ENCODE measurements at places on chromosomes 7 and 10.

- no peak for DNase-seq
These were observed 104.0 kb downstream of the TRIL start for GRCh38 chr7:28853834-28854749.

DNA sequence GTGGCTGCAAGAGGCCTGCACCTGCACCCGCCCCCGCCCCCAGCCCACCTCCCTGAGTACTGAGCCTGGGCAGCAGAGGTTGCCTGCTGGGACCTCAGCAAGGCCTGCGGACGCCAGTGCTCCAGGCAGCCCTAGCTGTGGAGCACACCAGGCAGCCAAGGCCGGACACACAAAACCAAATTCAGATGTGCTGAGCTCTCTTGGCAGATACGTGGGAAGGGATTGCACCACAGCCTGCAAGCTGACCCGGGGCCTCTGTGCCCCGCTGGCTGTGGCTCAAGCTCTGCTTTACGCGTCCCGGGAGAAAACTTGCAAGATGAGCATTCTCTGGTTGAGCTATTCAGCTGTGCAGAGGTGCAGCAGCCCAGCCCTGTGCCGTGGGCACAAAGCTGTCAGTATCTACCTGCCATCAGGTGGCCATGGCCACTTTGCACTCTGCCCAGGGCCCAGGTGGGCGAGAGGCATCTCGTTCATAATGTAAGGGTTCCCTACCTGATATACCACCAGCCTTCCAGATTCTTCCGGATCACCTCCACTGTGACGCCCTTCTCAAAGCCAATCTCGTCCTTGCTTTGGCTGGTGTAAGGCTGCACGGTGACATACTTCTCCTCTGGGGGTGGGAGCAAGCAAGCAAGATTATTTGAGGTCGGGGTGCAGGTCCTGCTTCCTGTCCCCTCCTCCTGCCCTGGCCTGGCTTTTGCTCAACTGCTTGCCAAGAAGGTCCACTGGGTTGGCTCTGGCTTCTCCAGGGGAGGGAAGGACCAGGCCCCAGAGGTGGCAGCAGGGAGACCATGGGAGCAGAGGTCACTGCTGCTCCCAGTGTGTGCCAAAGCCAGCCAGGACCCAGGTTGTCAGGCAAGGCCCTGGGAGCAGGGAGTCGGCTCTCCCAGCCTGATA lies 123.4 kb downstream of the NEURL1 start:
- no peak for DNase-seq

DNA sequence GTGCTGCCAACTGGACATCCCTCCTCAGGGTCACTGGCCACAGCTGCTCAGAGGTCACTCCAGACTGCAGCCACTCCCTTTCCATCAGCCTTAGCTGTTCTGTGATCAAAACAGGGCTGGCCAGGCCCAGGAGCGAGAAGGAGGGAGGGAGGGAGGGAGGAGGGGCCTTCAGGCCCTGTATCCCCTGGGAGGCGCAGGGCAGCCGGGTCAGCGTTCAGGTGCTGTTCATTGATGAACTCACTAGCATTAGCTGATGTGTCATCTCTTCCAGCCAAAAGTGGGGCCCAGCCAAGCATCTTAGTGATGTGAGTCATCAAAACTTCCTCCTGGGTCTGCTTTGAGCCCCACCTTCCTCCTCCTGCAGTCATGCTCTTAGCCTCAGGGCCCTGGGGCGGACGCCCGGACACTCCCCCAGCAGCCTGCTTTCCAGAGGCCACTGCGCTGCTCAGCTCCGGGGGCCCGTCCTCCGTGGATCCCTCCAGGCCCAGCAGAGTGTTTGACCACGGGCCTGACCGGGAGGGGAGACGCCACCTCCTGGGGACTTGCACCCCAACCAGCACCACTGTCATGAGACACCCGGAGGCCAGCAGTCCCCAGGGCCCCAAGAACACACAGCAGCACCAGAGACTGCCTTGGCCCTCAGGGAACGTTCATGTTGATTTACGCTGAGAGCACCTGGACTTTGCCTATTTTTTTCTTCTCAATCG lies 149.2 kb downstream of the PRKAG2 start:
- peak; percentile 93 for DNase-seq

GRCh38 chr7:4931943-4932342 lies 27.0 kb downstream of the MMD2 start:
- no peak for DNase-seq

- no peak for DNase-seq
These were observed 7.7 kb downstream of the EIF4H start for GRCh38 chr7:74181821-74182220.

DNA sequence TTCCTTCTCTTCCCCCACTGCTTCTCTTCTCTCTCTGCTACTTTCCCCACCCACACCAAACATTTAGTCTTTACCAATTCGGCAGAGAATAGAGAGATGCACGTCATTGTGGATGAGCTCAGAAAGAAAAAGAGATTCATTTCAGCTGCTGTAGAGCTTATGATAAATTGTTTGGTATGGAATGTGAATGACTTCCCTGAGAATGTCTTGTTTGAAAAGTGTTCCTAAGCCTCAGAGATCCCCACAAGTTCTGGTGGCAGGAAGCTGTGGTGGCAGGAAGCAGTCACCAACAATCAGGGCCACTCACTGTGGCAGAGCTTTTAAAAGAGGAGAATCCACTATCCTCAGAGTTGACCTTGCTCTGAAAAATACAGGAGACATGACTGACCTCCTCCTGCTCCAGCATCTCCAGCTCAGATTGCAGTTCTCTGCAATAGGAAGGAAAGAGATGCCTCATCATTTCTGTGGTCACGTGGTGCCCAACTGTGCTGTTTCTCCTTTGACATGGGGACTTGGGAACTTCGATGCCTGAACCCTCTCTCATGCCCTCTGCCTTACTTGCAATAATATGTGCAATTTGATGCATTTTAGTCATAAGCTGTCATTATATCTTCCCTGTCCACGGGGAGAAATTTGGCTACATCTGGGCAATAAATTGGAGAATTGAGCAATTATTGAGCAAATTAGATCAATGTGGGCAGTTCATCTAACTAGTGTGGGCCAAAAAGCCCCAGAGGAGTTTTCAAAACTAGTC lies 76.5 kb downstream of the BMPER start:
- DNase-seq, result no peak

DNA sequence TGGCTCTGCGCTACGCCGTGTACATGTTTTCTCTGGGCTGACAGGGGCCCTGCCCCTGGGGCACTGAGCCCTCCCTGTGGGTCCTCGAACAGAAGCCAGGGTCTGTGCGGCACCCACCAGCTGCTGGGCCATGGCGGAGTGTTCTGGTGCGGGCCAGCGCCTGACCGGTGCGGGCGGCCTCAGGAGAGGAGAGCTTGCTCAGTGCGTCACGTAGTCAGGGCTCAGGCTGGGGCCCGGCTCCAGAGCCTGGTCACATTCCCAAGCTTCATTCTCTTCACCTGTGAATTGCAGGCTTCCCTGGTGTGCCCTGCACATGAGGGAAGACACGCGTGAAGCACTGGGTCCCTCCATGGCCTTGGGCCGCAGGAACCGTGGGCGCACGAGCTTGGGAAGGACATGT lies 15.5 kb downstream of the GET4 start:
- no peak for DNase-seq

DNA sequence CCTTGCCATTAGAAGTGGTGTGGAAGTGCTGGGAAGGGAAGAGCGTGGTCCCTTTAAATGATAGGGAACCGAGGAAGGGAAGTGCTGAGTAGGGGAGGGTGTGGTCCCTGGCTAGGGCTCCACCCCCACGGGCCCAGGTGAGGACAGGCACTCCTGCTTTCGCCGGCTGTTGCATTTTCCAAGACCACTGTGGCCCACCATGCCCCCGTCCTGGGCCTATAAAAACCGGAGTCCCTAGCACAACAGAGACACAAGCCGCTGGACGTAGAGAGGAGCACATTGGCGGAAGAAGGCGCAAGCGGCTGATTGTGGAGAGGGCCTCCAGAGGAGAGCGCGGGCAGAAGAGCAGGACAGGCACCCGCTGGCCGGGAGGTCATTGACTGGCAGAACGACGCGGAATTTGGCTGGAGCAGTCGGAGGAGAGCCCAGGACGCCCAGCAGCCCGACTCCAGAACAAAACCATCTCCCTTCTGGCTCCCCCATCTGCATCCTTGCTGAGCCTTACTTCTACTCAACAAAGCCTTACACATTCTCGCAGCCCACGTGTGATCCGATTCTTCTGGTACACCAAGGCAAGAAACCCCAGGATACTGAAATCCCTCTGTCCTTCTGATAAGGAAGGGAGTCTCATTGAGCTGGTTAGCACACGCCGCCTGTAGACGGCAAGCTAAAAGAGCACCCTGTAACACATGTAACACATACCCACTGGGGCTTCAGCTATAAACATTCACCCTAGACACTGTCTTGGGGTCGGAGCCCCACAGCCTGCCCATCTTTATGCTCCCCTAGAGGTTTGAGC lies 146.2 kb upstream of the LYZL1 start:
- DNase-seq, result no peak

- no peak for DNase-seq
These were observed 2.8 kb downstream of the EEPD1 start for GRCh38 chr7:36155811-36156361.

DNA sequence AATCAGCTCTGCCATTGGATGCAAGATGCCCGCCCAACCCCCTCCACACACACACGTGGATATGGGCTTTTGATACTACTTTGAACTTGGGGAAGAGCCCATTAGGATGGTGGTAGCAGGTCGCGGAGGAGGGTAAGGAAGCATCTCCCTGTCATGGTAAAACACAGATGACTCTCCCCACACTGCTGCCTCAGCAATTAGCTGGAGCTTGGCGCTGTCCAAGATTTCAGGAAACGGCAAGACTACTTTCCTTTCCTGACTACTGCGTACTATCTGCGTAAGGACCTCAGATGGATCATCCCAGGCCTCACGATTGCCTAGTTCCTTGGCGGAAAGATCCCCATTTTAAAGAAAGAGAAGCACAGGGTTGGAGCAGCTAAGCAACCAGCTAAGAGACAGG lies 134.3 kb downstream of the C10orf90 start:
- no peak for DNase-seq

DNA sequence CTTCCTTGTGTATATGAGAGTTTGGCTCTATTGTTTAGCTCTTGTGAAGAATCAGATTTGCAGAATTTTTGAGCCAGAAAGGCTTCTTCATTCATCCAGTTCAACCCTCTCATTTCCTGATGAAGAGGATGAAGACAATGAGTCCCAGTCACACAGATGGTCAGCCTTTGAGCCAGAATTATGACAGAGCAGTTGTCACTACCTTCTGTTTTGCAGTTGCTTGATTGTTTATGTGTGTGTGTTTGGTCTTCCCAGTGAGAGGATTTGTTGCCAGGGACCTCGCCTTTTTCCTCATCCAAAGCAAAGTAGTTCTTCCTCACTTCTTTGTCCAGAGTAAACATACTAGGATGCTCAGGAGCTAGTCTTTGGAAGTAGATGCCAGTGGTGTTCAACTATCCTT lies 15.6 kb downstream of the MDFIC start:
- no peak for DNase-seq

DNA sequence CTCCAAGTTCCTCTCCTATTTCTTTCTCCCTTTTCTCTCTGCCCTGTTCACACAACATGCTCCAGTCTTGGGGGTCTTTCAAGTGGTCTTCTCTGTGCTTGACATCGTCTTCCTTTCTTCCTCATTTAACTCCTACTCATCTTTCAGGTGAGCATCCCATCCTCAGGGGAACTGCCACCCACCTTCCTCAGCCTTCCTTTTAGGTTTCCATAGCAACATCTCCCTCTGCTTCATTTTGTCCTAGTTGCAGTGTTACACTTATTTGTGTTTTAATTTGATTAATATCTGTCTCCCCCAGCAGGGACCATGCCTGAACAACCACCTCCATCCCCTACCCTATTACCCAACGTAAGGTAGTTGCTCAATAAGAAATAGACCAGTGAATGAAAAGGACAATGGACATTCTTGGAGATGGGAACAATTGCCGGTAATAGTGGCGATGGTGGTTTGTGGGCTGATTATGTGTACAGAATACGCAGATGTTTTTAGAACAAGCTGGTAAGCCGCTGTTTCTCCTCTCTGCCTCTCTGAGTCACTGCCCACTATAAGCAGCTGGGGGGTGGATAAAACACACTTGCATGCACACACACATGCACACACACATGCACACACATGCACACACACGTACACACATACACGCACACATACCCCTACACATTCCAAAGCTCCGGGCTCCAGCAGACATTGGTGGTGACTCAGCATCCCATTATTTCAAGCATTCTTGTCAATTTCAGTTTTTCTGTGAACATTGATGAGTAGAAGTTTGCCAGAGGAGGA lies 251.6 kb downstream of the GATA3 start:
- no peak for DNase-seq

DNA sequence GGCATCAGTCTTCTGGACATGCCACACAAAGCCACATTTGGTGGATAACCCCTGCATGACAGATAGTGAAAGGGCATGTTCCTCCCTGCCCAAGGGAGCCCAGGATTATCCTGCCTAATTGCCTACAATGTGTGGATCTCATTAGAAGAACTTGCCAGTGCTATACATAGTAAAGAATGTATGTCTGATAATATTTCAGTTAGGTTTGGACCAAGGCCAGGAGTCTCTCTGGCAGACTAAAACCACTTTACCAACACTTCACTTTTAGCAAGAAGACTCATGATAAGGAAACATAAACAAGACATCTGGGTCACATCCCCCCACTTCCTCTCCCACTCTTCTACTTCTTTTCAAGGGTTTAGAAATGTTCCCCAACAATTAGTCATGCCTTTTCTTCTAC lies 196.7 kb downstream of the MTERF1 start:
- no peak for DNase-seq

GRCh38 chr7:128004623-128005022 lies 26.6 kb downstream of the LRRC4 start:
- no peak for DNase-seq

GRCh38 chr7:39624935-39625694 lies 1.7 kb downstream of the RALA start:
- no peak for DNase-seq

- DNase-seq, result no peak
These were observed 4.5 kb downstream of the SAP25 start for GRCh38 chr7:100568896-100569844.

GRCh38 chr10:58909881-58910280 lies 266.6 kb upstream of the PHYHIPL start:
- DNase-seq, result no peak

DNA sequence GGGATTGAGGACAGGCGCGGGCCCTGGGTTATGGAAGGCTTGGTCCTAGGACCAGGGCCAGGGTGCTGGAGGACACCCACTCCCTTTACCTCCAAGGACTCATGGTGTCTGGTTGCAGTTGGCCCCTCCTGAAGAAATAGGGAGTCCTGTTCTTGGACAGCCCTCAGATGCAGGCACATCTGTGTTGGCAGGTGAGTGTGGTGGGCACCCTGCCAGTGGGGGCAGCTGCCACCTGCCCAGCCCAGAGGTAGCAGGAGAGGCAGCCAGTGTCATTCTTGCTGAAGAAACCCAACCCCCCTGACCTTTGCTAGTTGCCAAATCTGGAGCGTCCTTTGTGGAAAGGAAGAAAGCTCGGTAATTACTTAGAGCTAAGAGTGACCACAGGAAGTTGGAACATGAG lies 8.3 kb downstream of the GALNT17 start:
- DNase-seq, result no peak

DNA sequence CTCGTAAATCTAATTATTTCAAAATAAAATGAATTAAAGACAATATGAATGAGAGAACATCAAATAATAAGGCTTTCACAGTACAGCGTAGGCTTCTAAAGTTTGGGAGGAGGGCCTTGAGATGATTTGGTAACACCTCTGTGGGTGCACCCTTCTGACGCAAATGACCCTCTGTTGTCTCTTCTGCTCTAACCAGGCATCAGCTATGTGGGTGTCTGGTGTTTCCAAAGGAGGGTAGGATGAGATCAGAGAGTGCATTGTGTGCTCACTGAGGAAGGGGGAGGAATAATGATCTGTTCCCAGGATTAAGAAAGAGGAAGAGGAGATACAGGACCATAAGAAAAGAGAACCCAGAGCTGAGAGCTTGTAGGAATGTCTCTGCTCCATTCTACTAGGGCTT lies 420.4 kb downstream of the SDK1 start:
- no peak for DNase-seq
